ENCODE measurements at places on chromosomes 5 and 9.
A peak's percentile ranks its signal among the peaks of the same experiment; 100 is the strongest.

GRCh38 chr5:178346607-178347334 lies 114.2 kb upstream of the PHYKPL start:
- DNase-seq: peak; percentile 67

- no peak for DNase-seq
Observed at GRCh38 chr5:9715891-9716335, 85.8 kb upstream of the TAS2R1 start.

DNA sequence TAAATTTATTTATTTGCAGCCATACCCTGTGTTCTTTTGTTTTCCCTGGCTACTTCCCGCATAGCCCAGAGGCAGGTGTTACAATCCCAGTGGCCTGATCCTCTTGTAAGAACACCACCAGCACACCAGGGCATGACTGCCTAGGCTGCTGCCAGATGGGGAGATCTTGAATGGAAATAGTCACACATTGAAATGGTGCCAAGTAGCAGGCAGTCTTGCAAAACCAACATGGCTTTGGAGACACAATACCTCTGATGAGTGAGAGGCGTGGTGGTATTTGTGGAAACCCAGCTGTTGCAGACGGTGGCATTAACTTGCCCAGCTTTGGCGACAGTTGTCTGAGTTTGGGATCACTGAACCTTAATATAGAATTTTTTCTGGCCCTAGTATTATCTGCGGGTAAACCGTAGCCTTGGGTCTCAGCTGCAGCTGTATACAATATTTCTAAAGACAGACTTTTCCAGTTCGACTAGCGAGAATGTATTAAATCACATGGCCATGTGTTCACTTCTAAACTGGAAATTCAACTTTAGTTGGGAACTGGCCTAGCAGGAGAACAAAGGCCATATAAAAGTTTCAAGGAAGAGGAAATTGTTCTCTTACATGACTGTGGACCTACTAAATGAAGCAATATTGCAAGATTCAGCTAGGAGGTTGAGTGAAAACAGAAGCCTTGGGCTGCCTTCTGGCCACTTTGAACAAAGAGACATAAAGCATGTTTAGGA lies 277.0 kb downstream of the SMARCA2 start:
- DNase-seq: peak; percentile 28

- no peak for DNase-seq
Observed at GRCh38 chr5:109718632-109719031, 28.9 kb downstream of the MAN2A1 start.

DNA sequence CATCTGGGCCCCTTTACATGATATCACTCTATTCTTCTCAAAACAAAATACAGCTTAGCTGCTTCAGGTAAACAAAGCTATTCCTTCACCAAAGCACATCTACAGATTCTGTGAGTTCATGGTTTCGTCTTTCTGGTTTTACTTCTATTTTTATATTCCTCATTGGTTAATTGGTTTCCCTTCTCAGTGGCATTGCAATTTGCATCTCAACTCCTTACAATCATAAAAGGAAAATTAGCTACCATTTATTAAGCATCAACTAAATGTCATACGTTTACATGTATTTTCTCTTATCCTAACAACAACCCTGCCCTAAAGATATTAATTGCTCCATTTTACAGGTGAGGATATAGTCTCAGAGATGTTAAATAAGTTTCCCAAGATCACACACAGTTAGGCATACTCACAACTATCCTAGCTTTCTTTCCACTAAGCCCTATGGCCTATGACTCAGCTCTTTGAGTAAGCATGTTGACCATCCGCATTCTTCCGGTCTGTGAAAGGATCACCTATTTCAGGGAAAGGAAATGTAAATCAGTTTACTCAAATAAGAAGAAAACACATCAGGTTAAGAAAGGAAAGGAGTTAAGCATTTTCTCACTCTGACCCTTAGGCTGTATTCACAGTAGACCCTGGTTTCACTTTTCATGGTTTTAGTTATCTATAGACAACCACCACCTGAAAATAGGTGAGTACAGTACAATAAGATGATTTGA lies 146.1 kb downstream of the CAAP1 start:
- no peak for DNase-seq

- no peak for DNase-seq
Observed at GRCh38 chr5:119276978-119277377, 78.8 kb upstream of the TNFAIP8 start.

- DNase-seq: peak; percentile 84
Observed at GRCh38 chr9:85522459-85523092, 219.2 kb downstream of the AGTPBP1 start.

- DNase-seq: peak; percentile 85
Observed at GRCh38 chr5:127492854-127493738, 24.3 kb upstream of the PRRC1 start.

- DNase-seq: no peak
Observed at GRCh38 chr5:40312205-40312604, 367.5 kb upstream of the PTGER4 start.

- no peak for DNase-seq
Observed at GRCh38 chr9:117783828-117784227, 79.6 kb downstream of the TLR4 start.

- no peak for DNase-seq
Observed at GRCh38 chr5:8844206-8844605, 701.7 kb downstream of the SEMA5A start.

GRCh38 chr5:121979691-121980090 lies 17.9 kb downstream of the SRFBP1 start:
- no peak for DNase-seq

GRCh38 chr5:143576711-143577484 lies 173.4 kb upstream of the NR3C1 start:
- peak; percentile 64 for DNase-seq

DNA sequence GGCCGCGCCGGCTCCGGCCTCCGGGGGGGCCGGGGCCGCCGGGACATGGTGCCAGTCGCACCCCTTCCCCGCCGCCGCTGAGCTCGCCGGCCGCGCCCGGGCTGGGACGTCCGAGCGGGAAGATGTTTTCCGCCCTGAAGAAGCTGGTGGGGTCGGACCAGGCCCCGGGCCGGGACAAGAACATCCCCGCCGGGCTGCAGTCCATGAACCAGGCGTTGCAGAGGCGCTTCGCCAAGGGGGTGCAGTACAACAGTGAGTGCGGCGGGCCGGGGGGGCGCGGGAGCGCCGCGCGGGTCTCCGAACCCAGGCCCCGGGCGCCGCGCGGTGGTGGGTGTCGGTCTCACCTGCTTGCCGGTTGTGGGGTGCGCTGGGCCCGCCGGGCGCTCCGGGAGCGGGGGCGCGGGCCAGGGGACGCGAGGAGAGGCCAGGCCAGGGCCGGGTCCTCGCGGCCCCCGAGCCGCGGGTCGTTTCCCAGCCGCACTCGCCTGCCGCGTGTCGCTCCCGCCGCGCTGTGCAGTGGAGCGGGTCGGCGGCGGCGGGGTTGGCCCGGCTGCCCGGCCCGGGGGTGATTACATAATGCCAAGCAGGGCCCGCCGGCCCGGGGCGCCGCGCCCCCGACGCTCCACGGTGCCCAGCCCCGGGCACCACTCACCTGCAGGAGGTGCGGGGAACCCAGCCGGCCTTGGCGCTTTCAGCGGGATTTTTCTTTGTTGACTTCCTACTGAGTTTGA lies 492 bp downstream of the RABL6 start:
- peak; percentile 62 for DNase-seq

DNA sequence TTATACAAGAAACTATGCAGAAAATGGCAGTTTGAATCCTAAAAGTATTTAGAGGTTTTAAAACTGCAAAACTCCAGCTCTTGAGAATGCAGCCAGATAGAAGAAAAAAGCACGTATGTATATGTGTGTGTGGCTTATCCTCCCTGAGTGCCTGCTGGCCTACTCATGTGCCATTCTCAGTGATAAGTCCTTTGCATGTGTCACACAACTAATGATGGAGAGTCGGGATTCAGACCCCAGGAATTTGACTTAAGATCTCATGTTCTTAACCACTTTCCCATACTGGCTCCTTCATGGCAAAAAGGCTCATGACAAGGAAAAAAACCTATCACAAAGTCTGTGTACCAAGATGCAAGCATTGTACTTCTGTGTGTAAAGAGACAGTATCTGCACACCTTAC lies 26.6 kb downstream of the SMARCA2 start:
- DNase-seq: no peak

- DNase-seq: no peak
Observed at GRCh38 chr9:105057551-105057950, 129.6 kb upstream of the ABCA1 start.

GRCh38 chr9:88108779-88109178 lies 29.5 kb downstream of the SPATA31C2 start:
- no peak for DNase-seq

DNA sequence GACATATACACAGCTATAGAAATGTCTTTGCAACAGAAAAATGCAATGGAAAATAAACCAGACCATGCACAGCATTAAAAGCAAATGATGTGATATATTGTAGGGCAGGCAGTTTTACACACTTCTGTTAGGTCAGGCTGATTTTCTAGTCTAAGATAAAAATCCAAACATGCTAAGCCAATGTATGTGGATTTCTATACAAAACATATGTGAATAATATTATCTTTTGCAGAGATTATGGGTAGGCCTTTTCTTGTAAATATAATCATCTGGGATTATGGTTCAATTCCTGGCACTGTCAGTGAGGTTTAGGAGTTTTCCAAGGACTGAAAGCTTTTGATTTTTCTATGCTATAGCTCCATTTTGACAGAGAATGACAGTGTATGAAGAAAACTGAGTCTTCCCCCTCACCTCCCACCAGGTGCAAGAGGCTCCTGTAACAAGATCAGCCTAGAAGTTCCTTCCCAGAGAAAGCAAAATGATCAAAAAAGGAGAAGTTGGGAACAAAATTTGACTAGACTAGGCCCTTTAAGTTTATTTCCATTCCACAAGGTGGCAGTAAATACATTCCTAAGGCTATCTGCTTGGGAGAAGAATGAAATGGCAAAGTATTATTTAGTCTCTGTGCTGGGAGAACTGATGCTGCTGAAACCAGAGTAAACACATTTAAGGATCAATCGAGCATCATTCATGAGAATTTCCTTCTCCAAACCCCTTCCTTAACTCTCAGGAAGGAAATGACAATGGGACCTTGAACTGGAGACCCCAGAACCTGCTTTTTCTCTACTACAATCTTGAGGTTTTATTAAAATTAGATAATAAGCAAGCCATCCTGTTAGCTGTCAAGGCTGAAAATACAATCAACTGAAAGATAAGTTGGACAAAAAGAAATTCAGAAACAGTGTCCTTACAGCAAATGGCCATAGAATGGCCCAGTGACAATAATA lies 133.0 kb upstream of the TUT7 start:
- peak; percentile 83 for DNase-seq

- DNase-seq: peak; percentile 49
Observed at GRCh38 chr5:90386099-90386710, 23.4 kb downstream of the CETN3 start.

DNA sequence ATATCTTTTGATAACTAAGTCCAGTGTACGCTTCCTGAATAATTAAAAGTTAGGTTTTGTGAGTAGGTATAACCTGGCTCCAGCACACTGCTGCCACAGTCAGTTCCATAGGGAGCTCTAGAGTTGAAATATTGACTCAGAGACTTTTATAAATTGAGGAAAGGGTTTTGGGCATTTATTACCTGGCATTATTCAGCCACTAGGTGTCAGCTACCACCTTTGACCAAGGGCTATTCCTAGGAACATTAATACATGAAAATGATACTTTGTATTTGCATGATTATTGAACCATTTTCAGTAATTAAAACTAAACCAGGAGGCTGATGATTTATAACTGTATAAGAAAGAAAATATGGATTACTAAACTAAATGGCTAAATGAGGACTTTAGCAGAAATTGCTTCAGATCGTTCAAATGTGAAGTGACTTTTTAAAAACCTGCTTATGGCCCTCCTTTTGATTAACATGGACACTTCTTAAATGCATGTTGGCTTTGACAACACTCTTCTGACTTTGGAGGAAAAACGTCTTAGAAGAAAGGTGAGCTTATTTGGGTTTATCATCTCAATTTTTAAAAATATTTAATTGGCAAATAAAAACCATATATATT lies 83.0 kb downstream of the SMC2 start:
- DNase-seq: no peak

DNA sequence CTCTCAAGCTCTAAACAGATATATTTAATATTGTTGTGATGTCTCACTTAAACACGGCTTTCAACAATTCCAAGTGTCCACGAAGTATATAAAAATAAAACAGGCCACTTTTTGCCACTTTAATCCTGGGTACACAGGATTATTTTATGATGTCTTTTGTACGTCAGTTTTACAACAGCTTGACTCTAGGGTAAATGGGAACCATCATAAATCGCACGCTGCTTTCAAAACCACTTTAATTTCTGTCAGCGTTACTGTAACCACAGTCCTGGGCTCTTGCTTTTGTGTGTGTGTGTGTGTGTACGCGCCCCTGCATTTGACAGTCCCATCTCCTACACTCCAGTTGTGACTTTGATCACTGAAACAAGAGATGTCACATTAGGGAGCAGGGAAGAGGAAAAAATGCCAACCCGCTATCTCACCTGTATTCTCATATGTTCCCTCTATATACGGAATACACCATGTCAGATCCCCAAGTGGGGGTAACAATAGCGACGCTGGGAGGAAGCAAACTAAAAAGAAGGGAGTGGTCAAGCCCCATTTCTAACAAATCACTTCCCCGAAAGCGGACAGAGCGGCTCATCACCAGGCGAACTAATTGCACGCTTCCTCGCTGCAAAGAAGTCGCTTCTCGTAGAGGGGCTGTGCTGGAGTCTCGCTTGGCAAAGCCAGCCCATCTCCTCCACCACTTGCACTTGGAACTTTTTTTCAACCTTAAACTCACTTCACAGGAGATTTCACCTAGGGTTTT lies 1.2 kb downstream of the BNC2 start:
- peak; percentile 73 for DNase-seq

GRCh38 chr5:143966280-143966679 lies 154.3 kb downstream of the HMHB1 start:
- no peak for DNase-seq

GRCh38 chr5:130885027-130885426 lies 280.0 kb downstream of the HINT1 start:
- no peak for DNase-seq

GRCh38 chr9:127014216-127014909 lies 99.8 kb downstream of the RALGPS1 start:
- DNase-seq: peak; percentile 58
